ENCODE measurements at places on chromosomes 7 and 10. TPM values are rescaled to one million over a fixed set of nuclear protein-coding genes. Genes with fewer than 3 reads are reported as not detected.

SPDYE2B gene
- polyA plus RNA-seq: not detected

HABP2 gene
- not detected for polyA plus RNA-seq

TRIM74 gene
- not detected for polyA plus RNA-seq

ASL gene
- 14.7 TPM for polyA plus RNA-seq

COL28A1 gene
- polyA plus RNA-seq: not detected

SPDYE5 gene
- not detected for polyA plus RNA-seq

SPRN gene
- 0.77 TPM for polyA plus RNA-seq

GLRX3 gene
- 96.8 TPM for polyA plus RNA-seq

CRTAC1 gene
- not detected for polyA plus RNA-seq

INMT gene
- 0.14 TPM for polyA plus RNA-seq

SEC61A2 gene
- polyA plus RNA-seq: 5.4 TPM

OGDHL gene
- polyA plus RNA-seq: not detected

HECW1 gene
- polyA plus RNA-seq: not detected

CHST15 gene
- 0.32 TPM for polyA plus RNA-seq

PNLIPRP1 gene
- polyA plus RNA-seq: not detected

VIPR2 gene
- polyA plus RNA-seq: not detected

ANXA8 gene
- not detected for polyA plus RNA-seq

PAX4 gene
- polyA plus RNA-seq: not detected

VWDE gene
- polyA plus RNA-seq: 0.12 TPM

STOX1 gene
- polyA plus RNA-seq: 0.30 TPM

GUSB gene
- polyA plus RNA-seq: 52.1 TPM

ZNRF2 gene
- 2.3 TPM for polyA plus RNA-seq

CALCR gene
- not detected for polyA plus RNA-seq

NDUFA5 gene
- 81.8 TPM for polyA plus RNA-seq
